Gastroesophageal sphincter (tissue), 4 donors: ENCODE measurements at places on chromosomes 3 and 15. TPM values are rescaled to one million over a fixed set of nuclear protein-coding genes. Genes with fewer than 3 reads are reported as not detected.

DNA sequence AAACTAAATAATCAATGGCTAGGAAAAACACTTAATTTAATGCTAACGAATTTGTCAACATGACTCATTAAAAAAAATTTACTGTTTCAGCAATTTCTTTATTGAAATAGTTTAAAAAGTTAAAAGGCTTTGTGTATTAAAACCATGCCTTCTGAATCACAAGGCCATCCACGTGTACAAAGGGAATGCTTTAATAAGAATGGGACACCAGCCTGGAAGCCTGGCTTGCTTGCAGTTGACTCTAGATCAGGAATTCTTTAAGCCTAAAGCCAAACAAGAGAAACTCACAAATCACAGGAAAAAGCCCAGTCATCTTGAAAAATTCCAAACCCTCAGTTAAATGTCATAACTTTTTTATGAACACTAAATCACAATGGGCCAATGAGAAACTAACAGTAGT is 137.6 kb downstream of the PEAK1 start:
- peak; percentile 66 for ATAC-seq

The CHDH gene
- total RNA-seq = 5.5 TPM

GRCh38 chr3:133595341-133595740 is 21.9 kb downstream of the CDV3 start:
- no peak for ATAC-seq

GRCh38 chr3:119604878-119605277 is 7.2 kb downstream of the PLA1A start:
- no peak for ATAC-seq

- ATAC-seq = peak; percentile 50
Measured at GRCh38 chr15:101167753-101168462, 83.9 kb downstream of the CHSY1 start.

DNA sequence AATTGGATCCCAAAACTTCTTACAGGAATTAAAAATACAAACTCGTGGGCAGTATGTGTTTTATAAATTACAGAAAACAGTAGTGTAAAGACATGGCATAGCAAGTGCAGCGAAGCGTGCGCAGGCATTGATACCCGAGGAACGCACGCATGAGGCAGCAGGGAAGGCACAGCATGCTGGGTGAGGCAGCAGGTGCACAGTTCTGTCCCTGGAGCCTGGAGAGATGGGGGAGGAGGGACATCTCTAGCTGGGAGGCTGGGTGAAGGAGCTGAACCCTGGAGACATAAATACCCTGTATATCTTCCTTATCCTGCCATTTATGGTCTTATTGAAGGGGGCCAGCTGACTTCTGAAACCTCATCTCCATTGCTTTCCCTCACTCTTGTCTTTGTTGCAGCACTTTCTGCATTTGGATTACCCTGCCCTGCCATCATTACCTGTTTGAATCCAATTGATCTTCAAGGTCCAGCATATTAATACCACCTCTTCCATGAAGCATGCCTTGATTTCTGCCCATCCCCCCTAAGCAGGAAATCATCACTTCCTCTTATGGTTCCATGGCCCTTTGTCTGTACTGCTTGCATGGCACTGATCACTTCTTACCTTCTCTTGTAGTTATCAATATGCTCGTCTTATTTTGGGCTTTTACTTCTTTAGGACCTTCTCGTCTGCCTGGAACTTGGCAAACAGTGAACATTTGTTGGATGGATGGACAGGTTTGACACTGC is 20.5 kb downstream of the LPP start:
- ATAC-seq = no peak

The STARD9 gene
- total RNA-seq = 27.1 TPM

- ATAC-seq = no peak
Measured at GRCh38 chr15:70258369-70259027, 160.8 kb upstream of the TLE3 start.

The PDCD7 gene
- 29.9 TPM for total RNA-seq

GRCh38 chr3:55013145-55013925 is 85.5 kb upstream of the LRTM1 start:
- ATAC-seq = no peak

GRCh38 chr3:174191380-174191779 is 667.8 kb upstream of the NAALADL2 start:
- no peak for ATAC-seq

- ATAC-seq = no peak
Measured at GRCh38 chr15:42832576-42832975, 88.0 kb downstream of the TTBK2 start.

GRCh38 chr3:102926618-102927017 is 491.8 kb downstream of the ZPLD1 start:
- ATAC-seq = no peak

DNA sequence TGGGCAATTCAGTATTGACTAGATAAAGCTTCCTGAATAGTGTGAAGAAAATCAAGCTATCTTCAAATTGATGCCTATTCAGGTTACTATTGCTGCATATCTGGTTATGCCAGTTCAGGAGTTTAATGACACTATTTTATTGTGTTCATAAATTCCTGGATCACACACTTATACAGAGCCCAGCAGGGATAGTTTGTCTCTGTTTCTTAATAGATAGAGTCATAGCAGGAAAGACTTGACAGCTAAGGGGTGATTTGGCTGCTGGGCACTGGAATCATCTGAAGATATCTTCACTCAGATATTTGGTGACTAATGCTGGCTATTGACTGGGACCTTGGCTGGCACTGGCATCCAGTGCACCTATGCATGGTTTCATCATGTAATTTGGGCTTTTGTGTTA is 187.8 kb downstream of the PYDC2 start:
- ATAC-seq = no peak

GRCh38 chr15:47678040-47678439 is 39.3 kb upstream of the SEMA6D start:
- ATAC-seq = no peak

DNA sequence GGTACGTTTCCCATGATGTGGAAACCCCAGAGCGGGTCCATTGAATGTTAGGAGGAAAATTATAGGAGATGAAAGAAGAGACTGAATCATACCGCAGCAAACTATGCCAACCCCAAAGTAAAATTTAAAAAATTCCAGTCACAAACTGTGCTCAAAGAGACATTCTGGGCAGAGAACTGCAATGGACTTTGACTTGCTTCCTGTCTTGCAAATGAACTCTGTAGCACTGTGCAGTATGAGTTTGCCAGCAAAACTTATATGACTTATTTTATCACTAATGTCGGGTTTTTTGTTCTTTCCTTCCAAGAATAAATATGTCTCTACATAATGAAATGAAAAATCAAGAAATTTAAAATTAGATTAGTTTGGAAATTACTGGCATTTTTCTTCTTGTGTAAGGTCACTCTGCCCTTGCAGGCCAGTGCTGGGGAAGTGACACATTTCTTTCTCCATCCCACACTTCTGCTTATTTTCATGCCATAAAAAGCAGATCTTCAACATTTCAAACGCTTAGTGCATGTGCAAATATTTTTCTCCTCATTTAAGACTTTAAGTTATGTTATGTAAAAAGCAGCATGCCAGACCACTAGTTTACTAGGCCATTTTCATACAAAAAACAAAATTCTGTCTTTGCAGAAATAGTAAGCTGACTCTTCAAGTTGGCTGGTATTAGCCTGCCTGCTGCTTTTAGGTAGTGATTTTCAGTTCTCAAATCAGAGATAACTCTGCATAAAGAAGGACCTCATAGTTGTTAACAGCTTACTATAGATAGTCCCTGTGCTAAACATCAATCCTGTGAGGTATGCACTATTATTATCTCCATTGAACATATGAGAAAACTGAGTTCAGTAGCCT is 32.2 kb upstream of the SSR3 start:
- peak; percentile 31 for ATAC-seq

GRCh38 chr15:81292523-81293001 is 31.4 kb downstream of the STARD5 start:
- ATAC-seq = no peak

The TIMP4 gene
- 29.3 TPM for total RNA-seq
